ENCODE measurements at places on chromosomes 1 and 21. TPM values are rescaled to one million over a fixed set of nuclear protein-coding genes. Genes with fewer than 3 reads are reported as not detected.

The LIPI gene
- 0.32 TPM for polyA plus RNA-seq

The C1QB gene
- 9.0 TPM for polyA plus RNA-seq

The RGS1 gene
- polyA plus RNA-seq: 5.0 TPM

- DNase-seq: no peak
These were observed 164.9 kb downstream of the CAMTA1 start for GRCh38 chr1:6950001-6950765.

DNA sequence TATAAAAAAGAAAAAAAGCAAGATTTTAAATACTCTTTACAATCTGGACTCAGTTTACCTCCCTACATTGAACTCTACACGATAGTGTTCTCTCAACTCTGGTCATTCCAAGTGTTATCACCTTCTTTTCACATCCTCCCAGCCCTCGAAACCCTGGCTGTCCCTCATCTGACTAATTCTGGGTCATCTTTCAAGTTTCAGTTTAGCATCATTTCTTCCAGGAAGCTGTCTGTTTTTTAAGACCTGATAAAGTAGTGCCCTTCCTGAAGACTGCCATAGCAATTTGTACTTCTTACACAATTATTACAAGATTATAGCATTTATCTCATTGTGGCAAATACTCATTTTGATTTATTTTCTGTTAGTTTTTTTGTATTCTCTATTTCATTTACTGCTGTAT is 1.2 kb downstream of the ALG14 start:
- DNase-seq: no peak

DNA sequence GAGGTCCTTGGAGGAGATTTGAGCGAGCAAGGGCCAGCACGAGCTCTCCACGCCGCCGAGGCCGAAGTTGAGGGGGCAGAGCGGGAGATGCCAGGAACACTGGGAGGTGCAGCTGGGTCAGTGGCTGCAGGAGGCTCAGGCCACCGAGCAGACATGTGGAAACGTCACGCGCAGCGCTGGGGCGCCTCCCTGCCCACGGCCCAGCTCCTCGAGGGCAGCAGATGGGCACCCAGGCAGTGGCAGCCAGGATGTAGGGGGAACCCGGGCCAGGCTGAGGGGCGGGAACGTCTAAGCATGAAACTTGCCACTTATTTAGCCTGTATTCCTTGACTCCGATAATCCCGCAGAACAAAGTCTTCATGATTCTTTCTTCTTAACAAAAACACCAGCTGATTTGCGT is 114.1 kb downstream of the UCK2 start:
- DNase-seq: no peak

GRCh38 chr21:34004974-34005373 is 68.4 kb upstream of the MRPS6 start:
- no peak for DNase-seq

DNA sequence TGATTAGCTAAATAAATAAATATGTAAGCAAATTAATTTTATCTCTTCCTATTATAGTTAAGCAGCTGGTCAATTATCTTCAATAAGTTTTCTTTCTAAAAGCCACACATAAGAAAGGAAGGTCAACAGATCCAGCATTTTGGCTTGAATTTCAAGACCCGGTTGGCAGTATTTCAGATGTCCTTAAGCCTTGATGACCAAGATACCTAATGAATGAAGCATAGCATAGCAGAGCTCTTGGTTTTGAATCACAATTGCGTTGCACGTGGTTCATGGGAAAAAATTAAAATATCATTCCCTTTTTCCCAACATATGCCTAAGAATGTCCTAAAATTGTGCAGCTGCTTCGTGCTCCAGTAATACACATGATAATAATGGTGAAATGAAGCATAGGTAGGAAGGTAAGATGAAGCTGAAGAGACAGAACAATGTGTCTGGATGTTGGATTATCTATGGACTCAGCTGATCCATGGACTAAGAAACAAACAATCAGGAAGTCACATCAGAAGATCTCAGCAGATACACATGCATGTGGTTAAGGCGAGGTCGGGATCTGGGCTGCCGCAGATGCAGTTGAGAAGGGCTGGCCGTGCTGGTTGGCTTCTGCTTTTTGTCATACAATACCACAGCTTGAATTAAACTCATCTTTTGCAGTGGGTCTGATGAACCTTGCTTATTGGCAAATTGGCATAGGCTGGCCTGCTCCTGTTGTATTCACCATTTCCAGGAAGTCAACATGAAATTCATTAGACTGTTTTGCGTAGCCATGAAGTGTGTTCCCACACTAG is 284.9 kb upstream of the RUNX1 start:
- no peak for DNase-seq

- DNase-seq: no peak
These were observed 18.1 kb upstream of the MYSM1 start for GRCh38 chr1:58717979-58718378.

GRCh38 chr1:94284476-94284875 is 47.1 kb upstream of the ARHGAP29 start:
- no peak for DNase-seq

- DNase-seq: no peak
These were observed 28.3 kb downstream of the PDE4B start for GRCh38 chr1:65820983-65821382.

DNA sequence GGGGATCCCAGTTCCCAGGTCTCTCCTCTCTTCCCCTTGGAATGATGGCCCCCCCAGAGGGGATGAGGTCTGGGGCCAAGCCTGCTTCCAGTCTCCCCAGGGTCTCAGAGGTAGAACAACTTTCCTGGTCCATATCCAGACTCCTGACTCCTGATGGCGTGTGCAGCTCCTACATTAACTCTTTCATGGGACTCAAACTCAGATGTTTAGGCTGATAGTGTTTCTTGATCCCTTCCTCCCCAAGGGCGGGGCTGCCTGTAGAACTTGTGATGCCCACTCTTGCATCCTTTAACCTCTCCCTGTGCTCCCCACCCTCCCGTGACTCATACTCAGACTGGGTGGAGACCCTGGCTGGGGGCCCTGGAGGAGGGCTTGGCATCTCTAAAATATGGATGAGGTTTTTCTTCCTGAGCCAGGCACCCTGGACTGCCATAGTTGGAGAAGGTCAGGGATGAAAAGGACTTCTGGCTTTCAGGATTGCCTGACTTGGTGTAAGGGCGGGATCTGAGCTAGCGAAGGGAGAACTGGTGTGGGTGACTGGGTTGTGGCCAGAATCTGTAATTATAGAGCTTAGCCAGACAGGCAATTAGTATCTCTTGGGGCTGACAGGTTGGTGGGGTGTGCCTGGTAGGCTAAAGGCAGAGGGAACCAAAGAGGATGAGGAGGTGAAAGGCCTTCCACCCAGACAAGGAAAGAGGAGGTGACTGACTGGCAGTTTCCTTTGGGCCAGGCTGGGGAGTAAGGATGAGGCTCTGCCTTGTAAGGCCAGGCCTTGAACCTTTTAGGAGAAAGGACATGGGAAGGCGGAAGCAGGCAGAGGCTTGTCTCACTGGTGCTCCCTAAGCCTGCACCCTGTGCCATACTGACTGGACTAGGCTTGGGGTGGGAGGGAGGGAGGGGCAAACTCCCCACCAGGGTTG is 1.5 kb downstream of the ATP8B2 start:
- no peak for DNase-seq

GRCh38 chr21:37273440-37273839 is 6.3 kb upstream of the VPS26C start:
- DNase-seq: no peak

DNA sequence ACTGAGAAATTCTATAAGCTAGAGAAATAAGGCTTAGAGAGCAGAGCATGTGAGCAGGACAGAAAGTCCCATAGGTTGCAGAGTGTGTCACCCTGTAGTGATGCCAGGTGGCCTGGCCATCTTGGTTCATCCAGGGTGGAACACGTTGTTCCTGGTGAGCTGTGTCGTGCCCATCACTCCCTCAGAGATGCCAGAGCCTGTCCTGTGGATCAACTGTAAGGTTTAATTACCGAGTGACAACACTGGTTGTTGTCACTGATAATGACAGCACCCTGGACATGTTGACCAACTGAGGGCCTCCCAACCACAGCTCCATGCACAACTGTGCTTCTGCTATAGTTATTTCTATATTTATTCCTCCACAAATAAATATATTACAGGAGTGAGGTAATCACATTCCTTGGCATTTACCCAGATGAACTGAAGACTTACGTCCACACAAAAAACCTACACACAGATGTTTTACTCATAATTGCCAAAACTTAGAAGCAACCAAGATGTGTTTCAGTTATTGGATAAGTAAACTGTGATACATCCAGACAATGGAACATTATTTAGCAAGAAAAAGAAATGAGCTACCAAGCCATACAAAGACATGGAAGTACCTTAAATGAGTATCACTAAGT is 6.2 kb downstream of the C1orf198 start:
- DNase-seq: no peak

DNA sequence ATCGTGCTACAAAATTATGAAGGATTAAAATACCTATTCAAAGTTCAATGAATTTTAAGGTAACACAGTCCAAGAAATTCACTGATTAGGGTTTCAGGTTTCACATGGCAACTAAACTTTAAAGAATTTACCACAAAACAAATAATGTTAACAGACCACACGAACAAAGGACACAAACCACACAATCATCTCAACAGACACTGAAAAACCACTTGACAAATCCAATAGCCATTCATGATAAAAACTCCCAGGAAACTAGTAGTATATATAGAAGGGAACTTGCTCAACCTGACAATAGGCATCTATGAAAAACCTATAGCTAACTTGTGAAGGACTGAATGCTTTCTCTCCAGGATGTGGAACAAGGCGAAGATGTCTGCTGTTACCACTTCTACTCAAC is 21.1 kb upstream of the SH2D5 start:
- DNase-seq: no peak

Measured in left renal pelvis (tissue), 4 donors.